ENCODE measurements at places on chromosomes 2 and 18.

DNA sequence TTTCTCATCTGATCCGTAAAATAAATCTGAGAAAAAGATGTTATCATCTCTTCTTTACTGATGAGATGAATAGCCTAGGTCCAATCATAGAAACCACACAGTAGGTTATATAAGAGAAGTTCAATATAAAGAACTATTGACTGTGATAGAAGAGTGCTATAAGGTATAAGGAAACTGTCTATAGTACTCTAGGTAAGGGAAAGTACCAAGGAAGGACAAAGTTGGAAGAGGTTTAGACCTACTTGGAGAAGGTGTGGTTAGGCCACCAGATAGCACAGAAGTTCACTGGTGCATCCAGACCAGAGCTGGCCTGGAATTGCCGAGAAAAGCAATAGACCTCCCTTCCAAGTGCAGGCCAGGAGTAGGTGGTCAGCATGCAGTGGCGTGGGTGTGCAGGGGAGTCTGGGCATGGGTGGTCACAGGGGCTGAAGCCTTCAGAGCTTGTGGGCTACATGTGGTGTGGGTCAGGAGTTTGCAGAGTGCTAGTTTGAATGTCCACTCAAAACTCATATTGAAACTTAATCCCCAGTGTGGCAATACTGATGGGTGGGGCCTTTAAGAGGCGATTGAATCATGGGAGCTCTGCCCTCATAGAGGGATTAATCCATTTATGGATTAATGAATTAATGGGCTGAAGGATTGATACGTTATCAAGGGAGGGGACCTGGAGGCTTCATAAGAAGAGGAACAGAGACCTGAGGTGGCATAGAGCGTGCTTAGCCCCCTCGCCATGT lies 86.3 kb downstream of the ALPK2 start:
- DNase-seq: no peak

GRCh38 chr2:4139731-4140130 lies 436.4 kb downstream of the DCDC2C start:
- no peak for DNase-seq

GRCh38 chr18:21359746-21360145 lies 117.7 kb downstream of the GREB1L start:
- DNase-seq: no peak

DNA sequence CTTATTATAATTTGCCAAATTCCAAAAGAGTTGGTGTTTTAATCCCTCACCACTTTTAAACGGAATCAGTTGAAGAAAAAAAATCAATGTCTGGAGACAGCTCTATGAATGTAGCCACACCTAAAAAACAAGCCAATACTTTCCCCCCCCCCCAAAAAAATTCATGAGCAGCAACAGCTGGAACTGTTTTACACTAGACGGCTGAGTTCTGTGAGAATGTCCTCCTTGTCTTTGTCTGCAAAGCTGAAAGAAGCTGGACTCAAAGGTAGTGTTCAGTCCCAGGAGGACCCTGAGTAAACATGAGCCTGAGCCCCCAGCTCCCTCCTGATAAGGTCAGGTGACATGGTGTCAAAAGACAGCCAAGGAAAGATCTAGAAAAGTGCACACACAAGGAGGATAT lies 68.2 kb downstream of the ZNF521 start:
- DNase-seq: no peak

DNA sequence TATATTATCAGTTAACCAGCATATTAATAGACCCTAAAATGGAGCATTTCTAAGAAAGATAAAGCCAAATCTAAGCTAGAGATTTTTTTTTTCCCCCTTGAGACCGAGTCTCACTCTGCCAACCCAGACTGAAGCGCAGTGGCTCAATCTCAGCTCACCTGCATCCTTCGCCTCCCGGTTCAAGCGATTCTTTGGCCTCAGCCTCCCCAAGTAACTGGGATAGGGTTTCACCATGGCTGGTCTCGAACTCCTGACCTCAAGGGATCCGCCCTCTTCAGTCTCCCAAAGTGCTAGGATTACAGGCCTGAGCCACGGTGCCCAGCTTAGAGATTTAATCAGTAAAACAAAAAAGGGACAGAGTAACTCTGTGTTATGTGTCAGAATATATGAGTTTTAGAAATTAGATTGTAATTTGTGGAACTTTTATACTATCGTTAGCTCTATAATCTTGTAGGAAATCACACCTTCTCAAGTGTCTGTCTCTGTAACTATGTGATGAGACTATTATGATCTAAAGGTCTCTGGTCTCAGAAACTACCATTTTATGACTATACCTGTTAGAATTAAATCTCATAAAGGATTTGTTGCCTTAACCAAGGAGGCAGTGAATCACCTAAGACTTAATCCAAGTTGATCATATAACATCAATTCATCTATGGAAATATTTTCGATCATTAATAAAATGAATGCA lies 34.0 kb downstream of the YWHAQ start:
- no peak for DNase-seq

GRCh38 chr2:118310681-118311429 lies 222.6 kb downstream of the INSIG2 start:
- DNase-seq: no peak

DNA sequence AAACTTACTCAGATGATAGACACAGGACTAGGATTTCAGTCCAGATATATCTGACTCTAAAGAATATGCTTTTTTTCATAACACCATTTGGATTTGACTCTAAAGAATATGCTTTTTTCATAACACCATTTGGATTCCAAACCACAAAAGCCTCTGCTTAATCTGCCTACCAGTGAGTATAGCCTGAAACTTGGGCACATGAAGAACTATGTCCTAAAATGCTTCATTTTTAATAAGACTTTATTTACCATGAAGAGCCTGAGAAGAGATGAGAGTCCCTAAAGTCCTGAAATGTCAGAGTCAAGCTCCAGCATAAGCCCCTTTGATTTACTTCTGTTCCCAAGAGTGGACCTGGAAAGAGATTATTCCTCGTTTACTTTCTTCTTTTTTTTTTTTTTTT lies 54.5 kb upstream of the STPG4 start:
- no peak for DNase-seq

DNA sequence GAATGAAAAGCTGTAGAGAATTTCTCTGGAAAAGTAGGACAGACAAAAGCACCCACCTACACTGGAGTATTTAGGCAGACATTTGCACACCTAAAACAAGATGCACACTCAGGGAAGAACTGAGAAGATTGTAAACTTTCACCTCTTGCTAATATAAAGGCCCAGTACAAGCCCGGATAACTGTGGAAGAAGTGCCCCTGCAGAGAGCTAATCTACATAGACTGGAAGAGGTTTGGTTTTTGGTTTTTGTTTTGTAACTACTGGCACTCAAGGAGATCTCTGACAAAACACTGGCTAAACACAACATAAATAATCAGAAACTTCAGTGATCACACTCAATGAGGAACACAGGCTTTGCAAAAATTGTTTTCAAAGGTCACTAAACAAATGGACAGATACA lies 782.2 kb upstream of the SLC8A1 start:
- DNase-seq: no peak
